ENCODE measurements at places on chromosomes 13 and 19.

- DNase-seq, result no peak
These were observed 13.3 kb downstream of the KCNC3 start for GRCh38 chr19:50315773-50316448.

DNA sequence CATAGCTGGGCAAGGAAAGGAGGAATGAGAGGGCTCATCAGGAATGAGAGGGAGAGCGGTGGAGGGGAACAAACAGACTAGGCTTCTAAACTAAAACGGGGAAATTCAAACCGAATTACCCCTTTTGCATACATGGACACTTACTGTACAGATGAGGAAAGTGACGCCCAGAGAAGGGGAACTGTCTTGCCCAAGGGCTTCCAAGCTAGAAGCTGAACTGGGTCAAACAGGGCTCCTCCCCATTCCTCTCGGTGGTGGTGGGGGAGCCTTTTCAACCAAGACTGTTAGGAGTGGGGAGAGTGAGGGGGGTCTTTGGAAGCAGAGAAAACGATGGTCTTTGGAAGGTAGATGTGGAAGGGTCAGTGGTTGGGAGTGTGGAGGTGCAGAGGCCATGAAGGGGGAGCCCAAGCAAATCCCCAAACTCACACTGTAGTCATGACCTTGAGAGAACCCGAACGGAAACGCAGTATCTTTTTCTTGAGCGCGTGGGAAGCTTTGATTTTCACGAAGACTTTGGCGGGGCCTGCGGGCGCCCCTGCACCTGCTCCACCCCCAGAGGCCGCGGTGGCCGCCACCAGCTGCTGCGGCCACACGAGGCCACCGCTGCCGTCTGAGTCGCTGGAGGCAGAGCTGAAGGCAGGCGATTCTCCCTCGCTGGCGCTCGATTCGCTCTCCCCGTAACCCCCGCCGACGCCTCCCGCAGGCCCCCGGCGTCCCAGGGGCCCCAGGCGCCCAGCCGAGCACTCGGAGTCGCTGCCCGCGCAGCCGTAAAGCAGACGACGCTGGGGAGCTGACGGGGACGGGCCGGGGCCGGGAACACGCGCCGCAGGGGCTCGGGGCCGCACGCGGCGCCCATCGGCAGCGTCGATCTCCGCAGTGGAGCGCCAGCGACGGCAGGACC lies 12.3 kb upstream of the GNG8 start:
- DNase-seq, result no peak

DNA sequence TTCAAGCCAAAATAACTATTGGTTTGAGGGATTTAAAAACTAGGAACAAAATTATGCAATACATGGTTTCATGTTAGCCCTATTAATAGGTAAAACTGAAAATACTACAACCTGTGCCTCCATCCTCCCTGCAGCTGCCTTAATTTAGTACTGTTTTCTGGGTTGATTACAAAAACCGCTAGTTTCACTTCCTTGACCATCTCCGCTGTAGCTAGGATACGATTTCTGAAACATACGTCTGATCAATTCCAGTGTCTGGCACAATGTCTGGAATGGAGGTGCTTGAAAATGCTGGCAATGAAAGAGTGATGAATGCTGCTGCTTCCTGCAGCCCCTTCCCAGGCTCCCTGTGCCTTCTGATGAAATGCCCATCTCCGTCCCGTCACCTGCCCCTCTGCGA lies 273.5 kb downstream of the SHISA2 start:
- no peak for DNase-seq

GRCh38 chr13:31967155-31967554 lies 64.4 kb upstream of the FRY start:
- DNase-seq, result no peak

DNA sequence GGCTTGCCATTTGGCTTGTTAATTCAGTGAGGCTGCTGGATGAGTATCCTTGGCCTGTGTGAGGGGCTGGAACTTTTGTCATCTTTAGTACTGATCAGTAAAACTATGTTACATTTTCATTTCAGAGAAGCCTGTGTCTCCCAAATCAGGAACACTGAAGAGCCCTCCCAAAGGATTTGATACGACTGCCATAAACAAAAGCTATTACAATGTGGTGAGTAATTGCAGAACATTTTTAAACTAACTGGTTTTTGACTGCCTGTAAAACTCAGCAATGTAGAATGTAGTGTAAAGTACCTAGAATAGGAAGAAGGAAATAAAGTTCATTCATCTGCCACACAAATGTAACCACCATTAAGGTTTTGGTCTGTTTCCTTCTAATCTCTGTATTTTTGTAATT lies 87.4 kb upstream of the TEX29 start:
- no peak for DNase-seq

- no peak for DNase-seq
These were observed 69.6 kb upstream of the PCDH9 start for GRCh38 chr13:67299751-67300150.

DNA sequence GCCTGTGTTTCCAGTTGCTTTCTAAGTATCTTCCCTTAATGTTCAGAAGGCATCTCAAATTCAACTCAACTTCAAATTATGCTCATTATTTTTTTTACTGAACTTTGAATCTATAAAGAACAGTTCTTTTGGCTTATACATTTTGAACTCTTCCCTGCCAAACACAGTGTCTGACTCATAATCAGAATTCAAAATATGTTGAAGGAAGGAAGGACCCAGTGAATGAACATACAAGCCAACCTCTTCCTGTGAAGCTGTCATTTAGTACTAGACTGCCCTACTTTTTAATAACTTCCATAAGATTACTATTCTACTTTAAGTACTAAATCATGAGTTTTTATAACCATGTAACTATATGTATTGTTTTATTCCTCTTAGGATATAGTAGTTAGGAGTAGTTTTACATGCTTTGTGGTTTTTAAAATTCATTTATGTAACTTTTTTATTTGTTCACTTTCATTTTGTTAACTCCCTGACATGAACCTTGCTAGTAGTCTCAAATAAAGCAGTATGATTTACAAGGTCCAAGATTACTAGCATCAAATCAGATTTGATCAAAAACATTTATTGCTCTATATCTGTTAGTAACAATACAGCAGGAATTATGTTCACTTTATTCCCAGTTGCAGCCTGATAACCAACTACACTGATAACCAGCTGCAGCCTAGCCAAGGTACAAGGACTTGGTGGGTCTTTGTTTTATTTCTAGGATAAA lies 6.4 kb downstream of the NUDT15 start:
- no peak for DNase-seq

- no peak for DNase-seq
These were observed 11.5 kb downstream of the CCDC124 start for GRCh38 chr19:17944301-17944700.

DNA sequence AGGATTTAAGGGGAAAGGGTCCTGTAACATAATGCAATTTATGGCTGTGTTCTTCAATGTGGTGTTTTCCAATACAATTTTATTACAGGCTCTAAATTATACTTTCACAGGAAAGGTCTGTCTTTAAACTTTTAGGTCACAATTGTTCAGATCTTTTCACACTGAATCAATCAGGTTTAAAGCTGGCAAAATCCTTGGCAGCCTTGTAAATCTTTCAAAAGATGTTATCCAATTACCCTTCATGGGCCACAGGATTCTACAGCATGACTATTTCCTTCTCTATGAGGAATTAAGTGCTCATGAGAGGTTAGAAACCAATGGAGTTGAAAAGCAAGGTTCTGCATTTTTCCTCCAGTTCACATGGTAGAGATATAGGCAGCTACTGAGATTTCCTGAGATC lies 211.5 kb upstream of the MIR17HG start:
- no peak for DNase-seq

DNA sequence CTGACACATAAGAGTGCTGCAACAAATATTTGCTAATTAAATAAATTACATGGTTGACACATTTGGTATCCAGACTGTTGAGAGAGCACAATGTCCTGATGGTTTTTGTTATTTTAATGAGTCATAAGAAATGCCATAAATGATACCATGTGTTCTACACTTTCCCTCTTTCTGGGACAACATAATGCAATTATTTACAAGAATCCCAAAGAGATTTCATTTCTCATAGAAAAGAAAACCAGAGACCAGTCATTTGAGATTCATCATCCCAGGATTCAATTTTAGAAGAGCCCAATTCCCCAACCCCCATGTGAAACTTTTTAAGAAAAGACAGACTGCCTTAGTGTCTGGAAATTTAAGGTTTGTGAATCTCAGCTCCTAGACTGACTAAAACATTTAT lies 399.6 kb downstream of the DCT start:
- no peak for DNase-seq

- no peak for DNase-seq
These were observed 482.9 kb upstream of the TSHZ3 start for GRCh38 chr19:31832176-31832548.

- no peak for DNase-seq
These were observed 5.5 kb downstream of the TPRX1 start for GRCh38 chr19:47798904-47799266.

GRCh38 chr19:28468701-28469459 lies 744.1 kb downstream of the UQCRFS1 start:
- DNase-seq, result no peak

DNA sequence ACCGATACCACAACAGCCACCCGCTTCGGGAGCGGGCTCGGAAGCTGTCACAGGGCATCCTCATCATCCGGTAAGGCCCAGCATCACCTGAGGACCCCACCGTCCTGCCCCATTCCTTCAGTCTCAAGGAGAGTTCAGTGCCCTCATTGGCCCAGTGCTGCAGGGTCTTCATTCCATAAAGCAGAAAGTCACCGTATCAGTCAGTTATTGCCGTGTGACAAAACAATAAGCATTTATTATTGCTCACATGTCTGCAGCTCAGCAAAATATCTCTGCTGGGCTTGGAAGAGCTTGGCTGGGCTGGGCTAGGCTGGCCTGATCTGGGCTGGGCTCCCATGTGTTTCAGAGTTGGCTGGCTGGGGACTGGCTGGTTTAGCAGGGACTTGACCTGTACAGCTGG lies 8.1 kb upstream of the MRI1 start:
- no peak for DNase-seq

DNA sequence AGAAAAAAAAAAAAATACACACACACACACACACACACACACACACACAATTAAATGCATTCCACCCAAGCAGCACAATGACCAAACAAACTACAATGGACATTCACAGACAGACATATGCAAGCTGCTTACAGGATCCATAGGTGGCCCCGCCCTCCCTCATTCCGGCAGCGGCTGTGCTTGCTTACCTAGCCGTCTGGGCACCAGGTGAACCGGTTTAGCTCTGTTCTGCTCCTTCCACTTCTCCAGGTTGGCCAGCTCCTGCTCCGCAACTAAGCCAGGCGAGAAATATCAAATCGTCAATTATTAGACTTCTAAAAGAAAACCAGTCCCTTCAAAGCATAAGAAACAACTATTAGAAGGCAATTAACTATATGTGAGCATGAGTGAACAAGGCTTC lies 23.1 kb downstream of the EPSTI1 start:
- no peak for DNase-seq

DNA sequence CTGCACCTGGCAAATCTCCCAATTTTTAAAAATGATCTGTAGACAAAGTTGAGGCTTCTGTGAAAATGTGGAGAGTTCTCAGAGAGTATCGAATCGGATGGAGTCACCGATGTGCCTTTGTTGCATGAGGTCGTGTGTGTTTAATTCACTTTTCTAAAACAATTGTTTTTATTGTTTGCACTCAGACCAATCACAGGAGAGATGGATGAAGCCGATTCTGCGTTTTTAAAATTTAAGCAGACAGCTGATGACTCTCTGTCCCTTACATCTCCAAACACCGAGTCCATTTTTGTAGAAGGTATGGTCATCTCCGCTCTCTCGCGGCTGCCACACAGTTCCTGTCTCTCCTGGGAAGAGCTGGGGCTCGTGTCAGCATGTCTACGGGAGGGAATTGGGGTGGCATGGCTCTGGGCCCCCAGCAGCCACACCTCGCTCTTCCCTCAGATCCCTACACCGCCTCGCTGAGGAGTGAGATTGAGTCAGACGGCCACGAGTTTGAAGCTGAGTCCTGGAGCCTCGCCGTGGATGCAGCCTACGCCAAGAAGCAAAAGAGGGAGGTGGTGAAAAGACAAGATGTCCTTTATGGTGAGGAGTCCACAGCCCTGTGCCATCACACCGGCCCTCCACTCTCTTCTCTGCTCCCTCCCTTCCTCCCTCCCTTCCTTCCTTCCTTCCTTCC lies 47.2 kb downstream of the PEX11G start:
- no peak for DNase-seq

GRCh38 chr13:40389081-40389641 lies 277.3 kb downstream of the FOXO1 start:
- no peak for DNase-seq

DNA sequence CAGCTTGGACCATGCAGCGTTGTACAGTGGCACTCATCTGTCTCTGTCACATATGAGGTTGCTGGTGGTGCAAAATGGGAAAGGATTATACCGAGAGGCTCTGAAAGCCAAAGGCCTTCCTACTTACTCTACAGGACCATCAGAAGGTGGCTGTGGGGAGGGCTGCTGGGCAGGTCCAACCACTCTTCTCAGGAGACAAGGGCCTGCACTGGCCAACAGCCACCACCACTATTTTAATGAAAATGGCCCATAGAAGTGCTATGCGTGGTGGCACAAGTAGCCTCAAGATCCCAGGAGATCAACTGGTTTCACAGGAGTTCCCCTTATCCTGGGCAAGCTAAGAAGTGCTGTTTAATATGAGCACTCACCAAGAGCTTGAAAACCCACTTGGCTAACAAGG lies 52.3 kb downstream of the MRPL57 start:
- DNase-seq, result no peak

- no peak for DNase-seq
These were observed 1367.5 kb upstream of the PCDH9 start for GRCh38 chr13:68597641-68598040.

GRCh38 chr13:68927387-68928026 lies 1180.1 kb upstream of the ATXN8OS start:
- DNase-seq, result no peak

DNA sequence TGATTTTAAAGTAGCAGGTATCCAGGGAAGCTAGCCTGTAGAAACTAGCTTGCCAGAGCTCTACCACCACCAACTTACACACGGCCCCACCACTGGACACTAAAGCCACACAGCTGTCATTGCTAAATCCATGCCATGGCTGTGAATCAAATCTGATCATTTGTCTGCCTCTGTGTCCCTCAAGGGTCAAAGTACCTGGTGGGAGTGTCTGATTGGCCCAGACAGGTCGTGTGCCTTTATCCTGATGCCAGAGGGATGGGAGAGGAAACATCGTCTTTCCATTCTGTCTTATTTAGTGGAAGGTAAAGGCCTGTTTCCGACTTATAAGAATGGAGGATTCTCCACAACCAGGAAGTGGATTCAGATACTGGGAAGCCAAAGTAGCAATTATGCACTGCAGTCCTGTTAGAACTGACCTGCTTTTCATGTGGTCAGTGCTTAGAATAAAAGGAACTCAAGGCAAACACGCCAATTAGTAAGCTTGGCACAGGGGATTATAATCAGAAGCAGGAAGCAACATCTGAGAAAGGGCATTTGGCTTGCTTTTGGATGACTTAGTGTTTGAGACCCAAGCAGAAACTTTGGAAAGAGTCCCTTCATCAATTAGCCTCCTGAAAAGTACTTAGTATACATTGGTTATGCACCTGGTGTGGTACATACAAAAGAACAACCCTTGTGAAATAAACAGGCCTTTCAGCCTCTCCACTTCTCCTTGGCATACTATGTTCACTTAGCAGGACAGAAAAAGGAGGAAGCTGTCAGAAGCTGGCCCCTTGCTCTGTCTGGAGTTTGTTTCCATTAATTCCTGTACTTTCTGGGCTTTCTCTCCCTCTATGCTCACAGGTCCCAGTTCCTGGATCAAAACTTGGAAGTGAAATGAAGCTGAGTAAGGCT lies 192.4 kb downstream of the NUFIP1 start:
- DNase-seq, result peak; percentile 36

All from AML-193 (cell line).